ENCODE measurements at places on chromosomes 16 and 17. TPM values are rescaled to one million over a fixed set of nuclear protein-coding genes. Genes with fewer than 3 reads are reported as not detected.

GRCh38 chr17:50397919-50398285, 579 bp upstream of the LRRC59 start:
- DNase-seq: no peak

- no peak for DNase-seq
Measured at GRCh38 chr16:83685615-83686165, 122.1 kb upstream of the HSBP1 start.

Gene C1QTNF1
- total RNA-seq: 0.88 TPM

DNA sequence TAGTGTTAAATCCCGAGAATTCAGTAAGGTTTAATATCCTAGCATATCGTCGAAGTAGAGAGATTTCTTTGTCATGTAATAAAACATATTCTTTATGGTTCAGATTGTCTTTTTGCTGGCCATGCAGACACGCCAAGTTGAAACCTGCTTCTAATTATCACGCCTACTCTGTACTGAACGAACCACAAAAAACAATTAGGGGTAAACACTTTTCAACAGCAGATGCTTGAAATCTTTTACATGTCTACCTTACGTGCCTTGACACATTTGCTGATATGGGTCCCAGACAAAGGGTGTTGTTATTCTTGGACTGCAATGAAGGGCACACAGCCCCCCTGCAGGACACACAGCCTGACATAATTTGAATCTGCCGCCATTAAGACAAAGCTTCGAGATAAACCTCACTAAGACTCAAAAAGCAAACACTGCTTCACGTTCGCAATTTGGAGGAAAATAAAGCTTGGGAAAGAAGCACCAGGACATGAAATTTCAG, 13.3 kb downstream of the WIPI1 start:
- DNase-seq: no peak

GRCh38 chr17:61458000-61458399, 5.8 kb downstream of the TBX4 start:
- DNase-seq: no peak

DNA sequence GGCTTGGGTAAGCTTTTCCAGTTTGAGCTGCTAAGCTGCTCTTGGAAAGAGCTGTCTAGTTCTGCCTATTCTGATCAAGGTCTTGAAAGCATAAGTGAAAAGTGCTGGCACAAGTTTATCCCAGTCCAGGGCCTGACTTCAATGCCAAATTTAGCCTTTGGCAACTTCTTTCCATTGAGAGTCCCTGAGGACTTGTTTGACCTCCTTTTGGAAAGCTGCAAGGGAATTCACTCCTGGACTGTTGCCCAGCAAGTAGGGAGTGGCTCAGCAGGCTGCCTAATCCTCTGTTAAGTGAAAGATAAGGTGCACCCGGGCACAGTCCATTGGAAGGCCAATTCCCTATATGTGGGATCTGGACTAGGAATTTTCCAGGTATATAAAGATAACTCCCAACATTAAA, 16.0 kb upstream of the TANC2 start:
- no peak for DNase-seq

- DNase-seq: no peak
Measured at GRCh38 chr17:35729405-35729833, 2.0 kb upstream of the RASL10B start.

- DNase-seq: no peak
Measured at GRCh38 chr17:41254861-41255260, 323 bp upstream of the KRTAP9-9 start.

DNA sequence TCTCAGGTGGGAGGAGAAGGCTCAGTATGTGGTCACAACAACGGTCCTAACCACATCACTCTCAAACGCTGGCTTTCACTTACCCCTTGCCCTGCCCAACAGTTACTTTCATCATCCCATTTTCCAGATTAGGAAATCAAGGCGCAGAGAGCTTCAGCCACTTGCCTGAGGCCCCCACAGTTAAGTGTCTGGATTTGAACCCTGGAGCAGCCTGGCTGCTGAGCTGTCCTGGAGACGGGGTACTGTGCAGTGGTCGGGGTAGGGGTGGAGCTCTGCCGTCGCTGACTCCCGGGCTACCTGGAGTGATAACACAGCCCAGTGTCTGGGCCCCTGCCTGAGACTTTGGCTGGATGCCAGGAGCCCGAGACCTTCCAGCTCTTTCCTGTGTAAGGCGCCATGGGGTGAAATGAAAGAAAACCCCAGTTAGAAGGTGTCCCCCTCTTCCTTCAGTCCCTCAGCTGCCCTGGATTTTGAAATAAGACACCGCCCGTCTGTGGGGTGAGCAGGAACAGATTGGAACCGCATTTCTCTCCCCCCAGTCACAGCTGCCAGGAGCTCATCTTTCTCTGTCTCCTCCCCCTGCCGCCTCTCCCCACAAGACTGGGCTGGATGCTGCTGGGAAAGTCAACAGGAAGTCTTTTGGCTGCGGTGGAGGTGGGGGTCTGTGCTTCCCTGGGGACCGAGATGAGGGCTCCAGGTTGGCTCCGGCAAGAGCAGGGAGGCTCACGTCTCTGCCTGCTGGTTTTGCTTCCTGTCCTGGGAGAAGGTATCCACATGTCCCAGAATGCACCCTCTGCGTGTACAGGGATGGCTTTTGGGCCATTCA, 280.2 kb downstream of the SEC14L1 start:
- DNase-seq: peak; percentile 50

DNA sequence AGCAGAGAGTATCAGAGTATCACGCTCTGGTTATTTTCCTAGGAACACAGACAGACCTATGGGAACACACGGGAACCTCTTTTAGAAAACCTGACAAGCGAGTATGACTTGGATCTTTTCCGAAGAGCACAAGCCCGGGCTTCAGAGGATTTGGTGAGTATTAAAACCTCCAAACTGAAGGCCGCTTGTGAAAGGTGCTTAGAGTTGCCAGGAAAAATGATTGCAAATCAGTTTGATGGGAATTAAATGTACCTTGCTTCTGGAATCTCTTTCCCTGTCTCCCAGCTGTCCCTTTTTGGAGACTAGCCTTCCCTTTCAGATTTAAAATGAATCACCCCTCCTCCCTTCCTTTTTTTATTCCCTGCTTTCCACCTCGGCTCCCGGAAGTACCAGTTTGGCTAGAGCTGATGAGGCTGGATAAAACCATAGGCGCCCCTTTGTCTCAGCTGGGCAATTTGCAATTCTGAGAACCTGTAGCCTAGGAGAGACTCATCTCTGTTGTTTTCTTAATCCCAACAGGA, 27.3 kb downstream of the KAT7 start:
- no peak for DNase-seq

GRCh38 chr17:44387804-44388203, 1.6 kb downstream of the ITGA2B start:
- no peak for DNase-seq

DNA sequence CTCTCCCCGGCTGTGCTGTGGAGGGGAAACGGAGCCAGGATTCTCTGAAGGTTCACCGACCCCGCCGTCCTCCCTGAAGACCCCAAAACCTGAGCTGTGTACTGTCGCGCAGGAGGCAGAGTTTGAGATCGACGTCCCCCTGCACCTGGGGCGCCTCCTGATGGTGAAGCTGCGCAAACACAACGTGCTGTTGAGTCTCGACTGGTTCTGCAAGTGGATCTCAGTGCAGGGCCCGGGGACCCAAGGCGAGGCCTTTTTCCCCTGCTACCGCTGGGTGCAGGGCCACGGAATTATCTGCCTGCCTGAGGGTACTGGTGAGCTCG, 62.6 kb upstream of the TEKT1 start:
- peak; percentile 38 for DNase-seq

GRCh38 chr17:63439687-63440086, 6.4 kb downstream of the CYB561 start:
- no peak for DNase-seq

Gene CCL4
- total RNA-seq: 200 TPM

DNA sequence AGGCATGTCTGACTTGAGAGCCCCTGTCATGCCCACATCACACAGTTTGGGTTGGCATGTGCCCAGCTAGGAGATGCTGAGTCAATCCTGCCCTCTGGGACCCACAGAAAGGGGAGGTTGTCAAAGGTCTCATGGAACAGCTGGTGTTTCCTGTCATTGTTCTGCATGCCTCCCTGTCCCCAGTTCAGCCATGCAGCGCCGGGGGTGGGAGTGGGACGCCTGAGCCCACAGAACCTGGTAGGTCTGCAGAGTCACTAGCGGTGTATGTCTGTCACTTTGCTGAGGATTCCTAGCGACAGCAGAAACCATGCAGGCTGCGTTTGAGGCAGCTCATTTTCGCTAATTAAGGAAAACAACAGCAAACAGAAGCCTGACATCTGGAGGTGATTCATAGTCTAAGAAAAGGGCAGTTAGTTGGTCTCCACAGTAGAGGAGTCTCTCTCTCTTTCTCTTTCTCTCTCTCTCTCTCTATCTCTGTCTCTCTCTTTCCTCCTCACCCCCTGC, 19.6 kb upstream of the CCL1 start:
- peak; percentile 72 for DNase-seq

DNA sequence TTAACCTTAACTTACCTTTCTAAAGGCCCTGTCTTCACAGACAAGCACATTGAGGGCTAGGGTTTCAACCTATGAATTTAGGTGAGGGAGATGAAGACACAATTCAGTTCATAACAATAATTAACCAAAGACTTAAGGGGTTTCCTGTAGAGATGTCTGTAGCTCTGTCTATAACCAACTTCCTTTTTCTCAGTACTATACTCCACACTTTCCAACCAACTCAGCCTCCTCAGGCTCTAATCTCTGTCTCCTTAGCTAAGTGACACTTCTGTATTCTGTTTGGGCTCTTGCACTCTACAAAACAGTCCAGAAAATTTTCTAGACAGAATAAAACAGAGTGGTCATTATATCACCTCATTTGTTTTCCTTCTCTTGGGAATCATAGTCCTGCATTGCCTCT, 25.8 kb downstream of the CAPNS2 start:
- no peak for DNase-seq

GRCh38 chr17:5840811-5841446, 229.2 kb upstream of the WSCD1 start:
- no peak for DNase-seq

- no peak for DNase-seq
Measured at GRCh38 chr16:35523991-35524390, 2064.6 kb downstream of the TP53TG3F start.

Gene TOX3
- not detected for total RNA-seq

DNA sequence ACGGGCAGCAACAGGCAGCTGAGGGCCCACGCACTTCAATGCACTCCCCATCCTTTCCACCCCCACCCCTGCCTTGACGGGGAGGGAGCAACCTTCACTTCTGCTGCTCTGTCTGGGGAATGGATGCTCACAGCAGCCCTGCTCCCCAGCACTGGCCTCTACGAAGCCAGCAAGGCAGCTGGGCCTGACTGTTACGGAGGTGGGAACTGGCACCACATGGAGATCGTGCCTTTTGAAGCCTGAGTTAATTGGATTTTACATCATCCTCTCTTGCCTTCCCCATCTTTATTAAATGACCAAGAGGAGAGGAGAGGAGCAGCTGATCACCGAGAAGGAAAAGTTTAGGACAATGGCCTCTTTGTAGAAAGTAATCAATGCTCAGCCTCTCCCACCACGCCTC, 187.0 kb upstream of the RPL38 start:
- DNase-seq: no peak

- DNase-seq: peak; percentile 74
Measured at GRCh38 chr17:37844158-37844976, 79.8 kb upstream of the TBC1D3K start.

- DNase-seq: no peak
Measured at GRCh38 chr16:5619304-5619703, 521.7 kb upstream of the EEF2KMT start.

Gene HBZ
- total RNA-seq: not detected

- no peak for DNase-seq
Measured at GRCh38 chr17:74777901-74778515, 1.9 kb upstream of the NAT9 start.

DNA sequence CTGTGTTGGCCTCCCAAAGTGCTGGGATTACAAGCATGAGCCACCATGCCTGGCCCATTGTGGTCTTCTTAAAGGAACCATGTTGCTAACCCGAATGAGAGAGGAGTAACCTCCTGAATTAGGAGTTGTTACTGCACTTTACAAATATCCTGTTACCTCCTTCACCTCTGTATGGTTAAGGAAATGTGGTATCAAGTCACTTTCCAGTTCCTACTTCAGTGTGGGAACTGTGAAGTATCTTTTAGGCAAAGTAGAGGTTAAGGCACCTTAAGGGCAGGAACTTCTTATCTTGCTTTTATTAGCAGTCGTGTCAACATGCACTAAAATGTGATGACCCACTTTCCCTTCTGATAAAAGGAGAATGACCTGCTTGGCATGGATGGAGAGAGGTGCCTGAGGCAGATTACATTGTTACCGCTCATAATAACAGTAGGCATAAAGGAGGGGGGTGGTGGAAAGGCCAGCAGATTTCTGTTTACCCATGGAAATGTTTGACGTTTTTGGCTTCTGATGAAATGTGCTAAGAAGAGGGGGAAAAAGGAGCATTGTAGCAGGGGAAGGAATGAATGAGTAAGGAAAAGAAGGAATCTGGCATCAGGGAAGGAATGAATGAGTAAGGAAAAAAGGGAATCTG, 28.5 kb downstream of the FTO start:
- no peak for DNase-seq

Gene CD300LF
- total RNA-seq: not detected

Gene CCL16
- total RNA-seq: not detected

DNA sequence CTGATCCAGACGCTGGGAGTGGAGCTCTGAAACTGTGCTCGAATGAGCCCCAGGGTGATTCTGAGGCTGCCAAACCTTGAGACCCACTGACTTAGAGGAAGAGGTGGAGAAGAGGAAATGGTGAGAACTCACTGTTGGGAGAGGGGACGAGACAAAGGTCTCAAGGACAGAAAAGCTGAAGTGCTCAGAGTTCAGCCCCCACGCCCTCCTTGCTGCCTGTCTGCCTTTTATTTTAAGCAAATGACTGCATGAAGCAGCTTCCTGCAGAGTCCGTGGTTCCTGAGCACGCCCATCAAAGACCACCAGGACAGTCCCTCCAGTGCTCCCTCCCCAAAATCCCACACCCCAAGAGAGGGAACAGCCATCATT, 20.4 kb downstream of the COTL1 start:
- no peak for DNase-seq

DNA sequence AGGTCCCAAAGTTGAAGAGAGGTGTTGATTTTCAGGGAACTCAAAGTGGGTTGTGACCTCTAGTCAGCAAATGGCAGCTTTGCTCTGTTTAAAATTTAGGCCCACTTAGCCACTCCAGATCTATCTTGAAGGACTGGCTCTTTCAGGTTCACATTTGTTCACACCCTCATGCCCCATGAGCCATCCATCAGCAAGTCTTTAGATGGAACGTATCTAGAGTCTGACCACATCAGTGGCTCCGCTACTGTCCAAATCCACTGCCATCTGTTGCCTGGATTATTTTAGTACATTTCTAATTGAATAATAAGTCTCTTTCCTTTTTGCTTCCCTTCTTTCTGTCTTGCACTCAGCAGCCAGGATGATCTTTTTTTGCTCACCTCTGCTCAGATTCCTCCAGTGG, 10.5 kb downstream of the ITGB3 start:
- no peak for DNase-seq

GRCh38 chr17:80845863-80846671, 145.6 kb upstream of the CHMP6 start:
- no peak for DNase-seq

All from activated T-cell treated with anti-CD3 and anti-CD28 coated beads, Interleukin-2, amount 50 U/mL, for 72 hours (primary cell).